ENCODE measurements at places on chromosomes 2 and 18. TPM values are rescaled to one million over a fixed set of nuclear protein-coding genes. Genes with fewer than 3 reads are reported as not detected.

ATP6V1B1 gene
- 6.3 TPM for total RNA-seq

FMNL2 gene
- 44.0 TPM for total RNA-seq

MGAT5 gene
- total RNA-seq: 23.8 TPM

DQX1 gene
- 0.26 TPM for total RNA-seq

ZSWIM2 gene
- total RNA-seq: not detected

HSPD1 gene
- 163 TPM for total RNA-seq

TXNDC2 gene
- total RNA-seq: 0.11 TPM

ONECUT2 gene
- total RNA-seq: 0.05 TPM

GPR45 gene
- total RNA-seq: not detected

UPP2 gene
- total RNA-seq: not detected

EPHA4 gene
- 16.8 TPM for total RNA-seq

NGEF gene
- 0.26 TPM for total RNA-seq

TRIM43 gene
- not detected for total RNA-seq

CTLA4 gene
- total RNA-seq: not detected

CCDC68 gene
- total RNA-seq: not detected

IMPA2 gene
- 9.2 TPM for total RNA-seq

AAK1 gene
- total RNA-seq: 66.0 TPM
